ENCODE measurements at places on chromosomes 2 and 18. TPM values are rescaled to one million over a fixed set of nuclear protein-coding genes. Genes with fewer than 3 reads are reported as not detected.

FSIP2 gene
- total RNA-seq, result 0.49 TPM

ZNF519 gene
- 15.4 TPM for total RNA-seq

RBKS gene
- 1.2 TPM for total RNA-seq

POTEI gene
- total RNA-seq, result not detected

TNFRSF11A gene
- total RNA-seq, result 1.3 TPM

VAMP8 gene
- 107 TPM for total RNA-seq

TUBA4B gene
- total RNA-seq, result not detected

SP140L gene
- total RNA-seq, result 98.6 TPM

UGT1A9 gene
- not detected for total RNA-seq

COA5 gene
- 52.4 TPM for total RNA-seq

RSAD2 gene
- 3.8 TPM for total RNA-seq

REG3G gene
- not detected for total RNA-seq

FKBP7 gene
- total RNA-seq, result 0.80 TPM

COL3A1 gene
- not detected for total RNA-seq

LYPD6 gene
- total RNA-seq, result not detected

CRYGC gene
- total RNA-seq, result not detected

PRKCE gene
- 19.2 TPM for total RNA-seq

SCG2 gene
- not detected for total RNA-seq

IMPACT gene
- total RNA-seq, result 14.5 TPM

PRSS56 gene
- not detected for total RNA-seq

GRHL1 gene
- 0.49 TPM for total RNA-seq

PARD6G gene
- total RNA-seq, result 0.28 TPM

ELOA2 gene
- total RNA-seq, result not detected

ALK gene
- not detected for total RNA-seq

LPIN2 gene
- total RNA-seq, result 103 TPM

ACVR1C gene
- total RNA-seq, result 6.3 TPM

PLCL1 gene
- total RNA-seq, result 17.6 TPM

NCKAP5 gene
- total RNA-seq, result not detected
